ENCODE measurements at places on chromosomes 2 and 18.

DNA sequence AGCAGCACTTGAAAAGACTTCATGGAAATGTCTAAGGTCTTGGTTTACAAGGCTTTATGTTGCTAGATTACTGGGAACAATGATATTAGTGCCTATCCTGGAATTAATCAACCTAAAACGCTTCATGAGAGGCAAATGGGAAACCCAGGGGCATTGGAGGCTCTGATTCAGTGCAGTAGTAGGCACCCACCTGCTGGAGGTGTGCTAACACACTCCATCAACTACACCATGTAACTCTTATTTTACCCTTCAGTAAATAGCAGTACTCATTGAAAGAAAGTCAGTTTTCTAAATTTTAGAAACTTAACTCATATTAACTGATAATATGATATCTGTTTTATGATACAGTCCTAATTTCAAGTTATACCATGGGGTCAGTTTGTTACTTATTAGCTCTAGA lies 17.4 kb upstream of the HNRNPA3 start:
- DNase-seq = no peak

GRCh38 chr18:3286159-3286558 lies 24.2 kb downstream of the MYL12B start:
- no peak for DNase-seq

- DNase-seq = no peak
These were observed 1090.2 kb downstream of the SUCLG1 start for GRCh38 chr2:83368916-83369315.

DNA sequence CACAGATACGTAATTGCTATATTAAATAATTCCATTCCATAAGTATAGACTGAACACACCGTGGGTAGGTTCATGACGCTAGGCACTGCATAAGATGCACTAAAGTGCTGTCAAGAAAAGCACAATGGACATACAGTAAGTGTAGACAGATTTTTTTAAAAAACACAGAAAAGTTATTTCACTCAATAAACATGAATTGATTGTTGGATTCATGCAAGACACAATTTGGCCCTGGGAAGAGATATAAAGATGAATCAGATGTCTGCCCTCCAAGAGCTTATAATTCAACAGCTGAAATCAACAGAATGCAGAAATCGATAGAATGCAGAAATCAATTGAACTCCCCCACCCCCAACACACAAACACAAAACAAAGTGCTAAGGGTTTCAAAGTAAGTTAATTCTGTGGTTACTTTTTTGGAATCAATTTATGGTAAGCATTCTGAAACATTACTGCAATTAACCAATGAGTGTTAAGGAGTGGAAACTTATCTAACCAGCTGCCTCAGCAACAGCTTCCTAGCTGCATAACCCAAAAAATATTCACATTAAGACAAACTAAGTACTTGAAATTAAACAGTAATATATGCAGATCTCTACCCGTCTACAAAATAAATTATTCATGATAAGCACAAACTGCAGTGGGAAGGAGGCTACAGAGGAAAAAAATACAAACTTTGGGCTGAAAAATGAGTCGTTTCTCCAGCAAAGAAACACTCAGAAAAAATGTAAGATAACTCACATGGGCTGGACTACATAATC lies 1.6 kb downstream of the NBAS start:
- DNase-seq = no peak

- no peak for DNase-seq
These were observed 69.0 kb downstream of the BABAM2 start for GRCh38 chr2:27959496-27959895.

GRCh38 chr18:48719974-48720654 lies 181.3 kb downstream of the CTIF start:
- DNase-seq = no peak

DNA sequence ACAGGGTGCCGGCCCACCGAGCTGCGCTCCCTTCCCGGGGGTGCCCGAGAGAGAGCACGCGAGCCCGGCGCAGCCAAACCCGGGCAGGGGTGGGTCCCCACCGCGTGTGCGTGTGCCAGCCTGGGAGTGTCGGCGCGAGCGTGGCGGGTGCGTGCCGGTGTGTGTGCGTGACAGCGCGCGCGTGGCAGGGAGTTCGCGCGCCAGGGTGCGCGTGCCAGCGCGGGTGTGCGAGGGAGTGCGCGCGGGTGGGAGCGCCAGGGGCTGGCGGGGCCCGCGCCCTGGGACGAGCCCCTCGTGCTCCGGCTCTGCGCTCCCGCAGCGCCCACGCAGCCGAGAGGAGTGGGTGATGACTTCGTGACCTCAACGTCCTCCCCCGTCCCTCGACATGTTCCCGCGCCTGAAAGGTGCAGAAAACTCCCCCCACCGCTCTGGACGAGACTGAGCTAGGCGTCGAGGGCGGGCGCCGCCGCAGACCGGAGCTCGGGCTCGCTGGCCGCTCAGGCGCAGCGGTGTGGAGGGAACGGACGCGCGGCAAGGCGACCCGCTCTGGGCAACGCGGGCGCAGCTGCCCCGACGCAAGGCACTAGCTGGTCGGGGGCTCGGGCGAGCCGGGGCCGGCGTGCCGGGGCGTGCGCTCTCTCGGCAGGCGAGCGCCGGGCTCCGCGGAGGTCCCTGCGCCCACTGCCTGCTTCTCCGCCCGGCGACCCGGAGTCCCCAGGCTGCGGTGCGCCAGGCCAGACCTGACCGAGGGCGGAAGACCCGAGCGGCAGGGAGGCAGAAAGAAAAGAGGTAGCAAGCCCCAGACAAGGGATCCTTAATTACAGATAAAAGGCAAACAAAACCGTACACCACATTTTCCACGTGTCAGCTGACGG lies 582.8 kb downstream of the ZEB2 start:
- DNase-seq = no peak

DNA sequence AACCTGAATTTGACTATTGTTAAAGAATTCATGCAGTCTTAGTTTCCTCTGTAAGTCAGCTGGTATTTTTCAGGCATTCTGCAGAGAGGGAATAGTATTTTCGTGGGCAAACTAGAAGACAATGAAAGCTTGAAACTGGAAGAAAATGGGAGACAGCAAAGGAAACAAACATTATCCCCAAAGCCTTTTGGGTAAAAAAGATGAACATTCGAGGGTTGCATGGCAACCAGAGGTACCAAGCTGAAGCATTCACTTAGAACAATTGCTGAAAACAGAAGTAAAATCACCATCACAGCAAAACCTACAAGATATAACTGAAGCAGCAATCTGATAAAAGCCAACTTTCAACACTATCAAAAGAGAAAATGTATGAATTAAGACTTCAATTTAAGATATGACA lies 233.7 kb downstream of the SCG2 start:
- no peak for DNase-seq

DNA sequence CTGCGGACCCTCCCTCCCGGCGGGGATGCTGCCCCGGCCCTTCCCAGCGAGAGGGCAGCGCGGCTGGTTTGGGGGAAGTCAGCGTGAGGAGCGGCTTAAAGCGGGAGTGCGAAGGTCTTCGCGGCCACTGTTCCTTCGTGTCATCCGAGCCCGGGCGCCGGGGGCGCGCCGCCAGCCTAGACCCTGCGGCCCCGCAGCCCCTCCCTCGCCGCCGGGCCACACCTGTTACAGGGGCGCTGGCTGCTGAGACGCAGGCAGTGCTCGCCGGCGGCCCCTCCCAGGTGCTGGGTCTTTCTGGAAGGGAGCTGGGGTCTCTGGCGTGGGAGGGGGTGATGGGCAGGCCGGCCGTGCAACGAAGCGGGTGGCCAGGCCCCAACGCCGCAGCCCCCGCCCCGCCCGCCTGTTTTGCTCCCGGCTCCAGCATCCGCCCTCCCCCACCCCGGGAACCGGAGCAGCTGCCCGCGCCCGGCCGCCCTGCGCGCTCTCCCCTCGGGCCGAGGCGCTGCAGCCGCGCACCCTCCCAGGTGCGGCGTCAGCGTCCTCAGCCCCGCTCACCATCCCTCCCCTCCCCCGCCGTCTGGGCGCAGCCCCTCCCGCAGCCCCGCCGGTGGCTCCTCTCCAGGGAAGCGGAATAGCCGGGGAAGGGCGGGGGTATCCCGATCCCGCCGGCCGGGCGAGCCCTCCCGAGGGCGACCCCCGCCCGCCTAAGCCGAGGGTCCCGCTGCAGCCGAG lies 727 bp downstream of the KIF1A start:
- DNase-seq = no peak

DNA sequence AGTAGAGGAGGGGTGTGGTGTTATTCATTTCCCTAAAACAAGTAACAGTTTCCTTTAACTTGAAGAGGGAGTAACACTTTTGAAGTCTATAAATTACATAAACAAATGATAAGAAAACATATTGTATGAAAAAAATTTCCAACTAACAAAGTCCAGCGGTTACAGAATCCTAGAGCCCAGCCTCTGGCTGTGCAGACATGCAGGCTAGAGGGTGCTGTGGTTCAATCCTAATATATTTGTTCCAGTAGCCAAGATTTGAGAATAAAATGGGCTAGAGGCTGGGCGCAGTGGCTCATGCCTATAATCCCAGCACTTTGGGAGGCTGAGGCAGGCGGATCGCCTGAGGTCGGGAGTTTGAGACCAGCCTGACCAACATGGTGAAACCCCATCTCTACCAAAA lies 56.9 kb downstream of the WDR75 start:
- no peak for DNase-seq

- DNase-seq = peak; percentile 83
These were observed at the start of gene SOS1 for GRCh38 chr2:39120771-39121522. Gene SOS1 (minus strand): TSS chr2:39121051. CDS start chr2:39120422, 629 bp downstream.

DNA sequence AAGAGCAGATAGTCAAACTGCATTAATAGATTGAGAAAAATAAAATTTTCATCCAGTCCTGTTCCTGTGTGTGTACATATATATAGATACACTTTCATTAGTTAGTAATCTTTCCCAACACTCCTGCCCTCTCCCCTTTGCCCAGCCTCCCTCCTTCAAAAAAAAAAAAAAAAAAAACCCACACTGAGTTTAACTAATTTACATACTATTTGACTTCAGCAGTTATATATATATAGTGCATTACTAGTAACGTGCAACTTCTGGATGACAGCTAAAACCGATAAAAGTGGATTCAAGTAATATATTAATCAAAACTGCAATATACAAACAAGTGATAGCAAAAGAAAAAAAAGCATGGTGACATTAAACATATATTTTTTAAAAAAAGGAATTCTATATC lies 1.4 kb downstream of the FIGN start:
- DNase-seq = no peak

- no peak for DNase-seq
These were observed 28.4 kb downstream of the TGIF1 start for GRCh38 chr18:3478262-3478978.

- DNase-seq = no peak
These were observed 67.2 kb upstream of the NPAS2 start for GRCh38 chr2:100752628-100753333.

DNA sequence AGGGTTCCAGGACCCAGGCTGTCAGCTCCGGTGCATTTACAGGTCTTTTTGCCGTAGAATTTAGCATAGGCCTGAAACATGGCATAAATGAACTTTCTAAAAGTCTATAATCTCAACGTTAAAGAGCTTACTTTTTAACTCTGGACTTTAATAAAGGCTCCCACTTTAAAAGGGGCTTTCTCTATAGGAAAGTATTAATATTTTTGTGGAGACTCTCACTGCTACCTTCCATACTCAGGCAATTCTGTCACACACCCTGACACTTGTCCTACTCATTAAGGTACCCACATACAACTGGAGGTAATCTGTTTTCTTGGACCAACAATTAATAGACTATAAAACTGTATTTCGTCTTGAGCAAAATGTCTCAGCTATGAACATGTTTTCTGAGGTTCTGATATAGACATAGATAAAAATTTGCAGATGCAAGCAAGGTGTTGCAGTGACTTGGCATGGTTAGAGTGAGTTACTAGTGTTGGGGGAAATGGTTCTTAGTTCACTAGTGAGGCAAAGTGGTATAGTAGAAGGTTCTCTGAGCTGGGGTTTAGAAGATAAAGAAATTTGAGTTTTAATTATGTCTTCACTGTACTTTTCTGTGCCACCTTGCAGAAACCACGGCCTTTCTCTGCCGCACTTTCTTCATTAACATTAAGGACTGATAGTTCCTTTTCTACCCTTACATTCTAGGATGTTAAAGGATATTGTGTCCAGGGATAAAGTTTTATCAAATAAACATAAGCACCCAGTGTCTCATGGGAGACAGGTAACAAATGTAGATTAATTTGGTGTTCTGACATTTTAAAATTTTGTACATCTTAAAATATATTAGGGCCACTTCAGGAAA lies 10.8 kb upstream of the NR4A2 start:
- no peak for DNase-seq

GRCh38 chr2:158926478-158926948 lies 41.9 kb upstream of the TANC1 start:
- DNase-seq = no peak

- DNase-seq = no peak
These were observed 1034.7 kb upstream of the CHAC2 start for GRCh38 chr2:52732849-52733395.

- no peak for DNase-seq
These were observed 131.7 kb downstream of the BCL2L11 start for GRCh38 chr2:111252436-111252835.

DNA sequence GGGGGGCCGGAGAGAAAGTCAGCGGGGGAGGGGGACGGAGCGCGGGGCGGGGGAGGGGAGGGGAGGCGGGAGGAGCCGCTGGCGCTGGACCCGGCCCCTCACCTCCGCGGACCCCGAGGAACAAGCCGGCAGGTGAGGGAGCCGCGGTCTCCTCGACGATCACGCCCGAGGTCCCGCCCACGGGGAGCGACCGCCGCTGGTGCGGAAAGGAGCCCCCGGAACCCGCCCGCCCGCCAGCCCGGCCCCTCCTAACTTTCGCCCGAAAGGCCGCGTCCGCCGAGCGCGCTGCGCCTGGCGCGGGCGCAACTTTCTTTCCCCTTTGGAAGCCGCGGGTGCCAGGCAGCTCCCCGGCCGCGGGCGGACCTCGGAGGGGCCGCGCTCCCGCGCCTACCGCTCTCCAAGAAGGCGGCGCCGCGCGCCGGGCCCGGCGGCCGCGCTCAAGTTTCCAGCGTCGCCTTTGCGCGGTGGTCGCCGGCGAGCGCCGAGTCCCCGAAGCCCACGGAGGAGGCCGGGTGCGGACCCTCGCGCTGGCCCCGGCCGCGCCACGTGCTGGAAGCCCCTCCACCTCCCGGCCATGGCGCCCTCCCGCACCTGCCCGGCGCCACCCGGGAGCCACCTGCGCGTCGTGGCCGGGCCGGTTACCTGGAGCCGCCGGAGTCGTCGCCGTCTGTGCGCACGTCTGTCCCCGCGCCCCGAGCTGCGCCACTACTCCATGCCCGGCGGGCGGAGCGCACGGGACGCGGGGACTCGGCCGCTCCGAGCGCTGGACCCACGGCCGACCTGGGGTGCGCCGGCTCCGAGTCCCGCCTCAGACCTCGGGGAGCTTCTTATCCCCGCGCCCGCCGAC lies at the start of gene ALKAL2:
ALKAL2 (minus strand) TSS at position 181 of the 847 bp plus-strand sequence. CDS start 256 bp downstream, outside the sequence.
- no peak for DNase-seq

GRCh38 chr2:179195141-179195540 lies 69.5 kb downstream of the SESTD1 start:
- no peak for DNase-seq

- DNase-seq = no peak
These were observed 6.7 kb downstream of the GBX2 start for GRCh38 chr2:236161531-236161930.

GRCh38 chr2:37769551-37769950 lies 98.1 kb upstream of the CDC42EP3 start:
- no peak for DNase-seq

GRCh38 chr2:20092901-20093235 lies 41.4 kb upstream of the LAPTM4A start:
- no peak for DNase-seq

Data from NCI-H2081 treated with DMSO at 0.1 percent for 48 hours (cell line).